ENCODE measurements at places on chromosomes 6 and 20. TPM values are rescaled to one million over a fixed set of nuclear protein-coding genes. Genes with fewer than 3 reads are reported as not detected.

Gene PRSS35
- 3.0 TPM for total RNA-seq

Gene ADGRF5
- total RNA-seq: not detected

Gene COL9A1
- total RNA-seq: not detected

Gene TRIM40
- total RNA-seq: not detected

Gene FAM184A
- under 0.01 TPM for total RNA-seq

Gene OSBPL2
- 24.5 TPM for total RNA-seq

Gene KCNK17
- not detected for total RNA-seq

Gene TAAR8
- not detected for total RNA-seq

Gene GTPBP2
- 58.0 TPM for total RNA-seq

Gene ZKSCAN3
- total RNA-seq: 2.9 TPM

Gene HAO1
- total RNA-seq: not detected

Measured in myometrial cell (primary cell).